HCT116 (cell line): ENCODE measurements at places on chromosomes 7 and 10. TPM values are rescaled to one million over a fixed set of nuclear protein-coding genes. Genes with fewer than 3 reads are reported as not detected.

ADIRF gene
- total RNA-seq, result 448 TPM

DNA sequence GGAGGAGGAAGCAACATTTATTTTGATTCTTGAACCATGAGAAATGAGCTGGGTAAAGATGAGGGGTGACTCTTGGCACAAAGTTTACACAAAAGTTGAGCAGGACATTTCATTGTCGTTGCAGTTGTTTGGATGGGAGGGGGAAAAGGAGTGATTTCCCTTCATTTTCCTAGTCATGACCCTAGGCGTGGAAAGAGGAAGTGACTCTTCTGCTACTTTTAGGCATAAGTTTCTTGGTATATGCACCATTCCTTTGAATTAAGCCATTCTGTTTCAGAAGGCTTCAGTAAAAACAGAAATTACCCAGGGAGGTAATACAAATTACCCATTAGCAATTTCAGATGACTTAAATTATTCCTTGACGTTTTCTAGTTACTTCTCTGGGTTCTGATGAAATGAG lies 113.9 kb upstream of the FAM171A1 start:
- no peak for DNase-seq

GRCh38 chr10:106741006-106741530 lies 423.4 kb downstream of the SORCS1 start:
- no peak for DNase-seq

DNA sequence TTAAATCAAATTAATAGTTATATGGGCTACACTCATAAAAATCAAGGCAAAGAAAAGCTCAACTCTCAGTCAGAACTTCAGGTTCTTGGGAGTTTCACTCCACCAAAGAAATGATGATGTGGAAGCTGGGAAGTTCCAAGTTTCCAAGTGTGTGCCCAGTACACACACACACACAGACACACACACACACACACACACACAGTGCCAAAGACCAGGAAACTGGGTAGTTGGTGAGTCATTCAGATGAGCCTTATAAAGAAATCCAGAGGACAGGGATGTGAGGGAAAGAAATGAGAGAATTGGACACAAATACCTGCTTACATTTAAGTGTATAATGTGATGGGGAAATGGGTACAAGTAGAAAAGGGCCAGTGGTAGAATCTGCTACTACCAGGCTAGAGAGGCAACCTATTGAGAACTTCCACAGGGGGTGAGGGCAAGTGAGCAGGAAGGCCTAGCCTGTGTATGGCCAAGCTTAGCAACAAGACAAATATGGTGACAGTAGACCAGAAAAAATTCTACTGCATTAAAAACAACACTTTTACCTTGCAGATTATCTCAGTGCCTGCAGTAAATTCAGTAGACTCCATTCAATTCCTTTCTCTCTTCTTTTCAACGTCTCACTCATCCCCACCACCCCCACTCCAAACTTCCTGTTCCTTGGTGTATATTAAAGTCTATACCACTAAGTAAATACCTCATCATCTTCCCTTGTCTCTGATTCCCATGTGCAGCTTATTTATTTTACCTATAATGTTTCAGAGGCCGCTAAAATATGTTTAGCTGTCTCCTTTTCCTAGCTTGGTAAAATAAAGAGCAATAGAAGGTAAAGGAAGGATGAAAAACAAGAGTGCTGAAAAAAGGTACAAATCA lies 95.0 kb downstream of the CABCOCO1 start:
- no peak for DNase-seq

DNA sequence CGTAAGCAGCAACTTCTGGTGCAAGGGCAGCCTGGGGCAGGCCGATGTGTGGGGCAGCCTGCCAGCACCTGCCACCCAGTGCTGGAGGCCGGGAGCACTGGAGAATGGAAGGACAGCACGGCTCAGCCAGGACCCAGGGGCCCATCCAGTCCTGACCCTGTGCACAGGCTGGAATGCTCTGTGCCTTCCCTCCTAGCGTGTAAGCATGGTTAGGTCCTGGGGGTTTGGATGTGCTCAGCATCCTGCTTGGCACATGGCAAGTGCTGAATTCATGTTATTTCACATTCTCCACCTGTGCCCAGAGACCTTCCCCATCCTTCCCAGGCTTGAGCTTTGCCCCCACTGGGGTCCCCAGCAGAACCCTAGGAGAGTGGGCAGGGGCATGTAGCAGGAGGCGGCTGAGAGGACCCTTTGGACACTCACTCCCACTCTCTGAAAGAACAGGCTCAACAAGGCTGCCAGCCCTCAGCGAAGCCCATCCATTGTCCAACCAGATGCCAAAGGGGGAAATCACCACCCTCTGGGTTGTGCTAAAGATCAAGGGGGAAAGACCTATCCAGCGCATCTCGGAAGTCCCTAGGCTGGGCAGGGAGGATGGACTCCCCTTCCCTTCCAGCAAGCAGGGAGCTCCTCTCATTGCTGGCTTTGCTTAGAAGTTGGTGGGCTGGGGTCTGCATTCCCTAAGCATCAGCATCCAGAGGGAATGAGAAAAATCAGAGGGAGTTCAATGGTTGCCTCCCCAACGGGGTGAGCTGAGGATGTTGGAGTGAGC lies 29.7 kb downstream of the ANXA8 start:
- DNase-seq, result no peak

- DNase-seq, result no peak
These were observed 167.1 kb upstream of the ADO start for GRCh38 chr10:62637249-62638061.
